ENCODE measurements at places on chromosomes 11 and 22.

DNA sequence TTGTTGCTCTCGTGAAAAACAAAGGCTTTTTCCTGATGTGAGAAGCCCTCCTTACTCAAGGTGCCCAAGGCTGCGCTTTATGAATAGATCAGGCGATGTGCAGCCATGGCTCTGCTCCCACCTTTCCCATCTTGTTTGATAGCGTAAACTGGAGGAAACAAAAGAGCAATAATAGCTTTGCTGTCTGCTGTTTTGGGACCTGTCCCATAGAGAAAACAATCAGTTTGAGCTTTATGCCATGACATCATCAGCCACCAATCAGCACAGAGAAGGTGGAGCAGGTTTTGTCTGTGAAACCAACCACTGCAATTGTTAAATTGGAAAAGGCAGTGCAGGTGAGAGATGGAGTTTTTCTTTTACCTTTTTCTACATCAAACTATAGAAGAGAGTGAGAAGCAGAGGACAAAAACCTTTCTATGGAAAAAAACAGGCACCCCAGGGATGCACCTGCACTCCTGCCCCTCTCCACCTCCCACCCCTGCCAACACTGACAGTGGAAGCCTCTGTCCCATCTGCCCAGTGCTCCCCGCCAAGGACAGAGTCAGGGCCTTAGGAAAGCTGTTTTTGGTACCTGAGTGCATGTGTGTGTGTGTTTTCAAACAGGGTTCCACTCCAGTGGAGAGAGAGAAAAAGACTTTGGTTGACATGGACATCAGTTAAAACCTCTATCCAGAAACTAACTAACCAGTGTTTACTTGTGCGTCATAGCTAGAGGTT, 80.7 kb downstream of the MICAL3 start:
- no peak for DNase-seq

DNA sequence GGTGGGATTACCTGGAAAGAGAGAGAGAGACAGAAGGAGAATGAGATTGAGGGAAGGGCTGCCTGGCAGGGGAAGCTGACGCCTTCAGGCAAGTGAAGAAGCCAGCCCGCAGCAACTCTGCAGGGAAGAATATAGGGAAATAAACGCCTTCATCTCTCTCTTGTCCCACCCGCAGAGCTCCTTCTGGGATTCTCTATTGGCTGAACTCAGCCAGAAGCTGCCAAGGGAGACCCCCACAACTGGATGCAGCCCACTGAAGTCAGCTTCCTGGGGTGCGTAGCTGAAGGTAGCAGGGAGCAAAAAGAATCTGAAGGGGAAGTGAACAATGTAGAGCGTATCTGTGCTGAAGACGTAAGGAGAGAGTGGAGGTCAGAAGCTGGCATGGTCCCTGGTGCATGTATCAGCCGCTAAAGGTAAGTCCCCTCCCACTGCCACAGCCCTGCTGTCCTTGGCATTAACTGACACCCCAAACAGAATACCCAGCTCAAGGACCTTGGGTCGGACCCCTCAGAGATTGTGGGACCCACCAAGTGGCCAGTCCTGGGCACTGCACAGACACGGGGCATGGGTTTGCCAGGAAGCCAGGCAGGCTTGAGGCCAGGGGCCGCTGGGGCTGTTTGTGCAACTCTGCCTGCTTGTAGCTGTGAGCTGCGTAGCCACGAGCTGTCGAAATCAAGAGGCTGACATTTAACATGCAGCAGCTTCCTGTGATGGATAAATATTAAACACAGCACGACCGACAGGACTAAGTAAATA, 469.9 kb downstream of the MN1 start:
- no peak for DNase-seq

GRCh38 chr11:4039011-4039410, 55.6 kb upstream of the RRM1 start:
- DNase-seq, result no peak

GRCh38 chr22:47681411-47682165, 919.1 kb downstream of the TBC1D22A start:
- no peak for DNase-seq

DNA sequence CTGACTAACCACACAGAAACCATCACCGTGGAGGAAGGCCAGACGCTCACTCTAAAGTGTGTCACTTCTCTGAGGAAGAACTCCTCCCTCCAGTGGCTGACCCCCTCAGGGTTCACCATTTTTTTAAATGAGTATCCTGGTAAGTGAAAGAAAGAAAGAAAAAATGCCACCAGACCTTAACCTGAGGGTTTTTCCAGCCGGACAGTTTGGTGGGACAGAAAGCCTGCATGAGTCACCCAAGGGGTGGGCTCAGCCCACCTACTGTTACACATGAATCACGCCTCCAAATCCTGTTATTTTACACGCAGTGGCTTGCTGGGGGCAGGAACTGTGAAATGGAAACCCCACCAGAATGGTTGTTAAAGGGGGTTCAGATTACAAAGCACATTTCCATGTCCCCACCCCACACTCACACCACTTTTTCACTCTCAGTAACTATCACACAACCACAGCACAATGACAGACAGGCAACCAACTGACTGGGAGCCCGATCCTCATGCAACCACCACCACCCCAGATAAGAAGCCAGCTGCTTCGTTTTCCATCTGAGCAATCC, 11.9 kb downstream of the CRTAM start:
- no peak for DNase-seq

DNA sequence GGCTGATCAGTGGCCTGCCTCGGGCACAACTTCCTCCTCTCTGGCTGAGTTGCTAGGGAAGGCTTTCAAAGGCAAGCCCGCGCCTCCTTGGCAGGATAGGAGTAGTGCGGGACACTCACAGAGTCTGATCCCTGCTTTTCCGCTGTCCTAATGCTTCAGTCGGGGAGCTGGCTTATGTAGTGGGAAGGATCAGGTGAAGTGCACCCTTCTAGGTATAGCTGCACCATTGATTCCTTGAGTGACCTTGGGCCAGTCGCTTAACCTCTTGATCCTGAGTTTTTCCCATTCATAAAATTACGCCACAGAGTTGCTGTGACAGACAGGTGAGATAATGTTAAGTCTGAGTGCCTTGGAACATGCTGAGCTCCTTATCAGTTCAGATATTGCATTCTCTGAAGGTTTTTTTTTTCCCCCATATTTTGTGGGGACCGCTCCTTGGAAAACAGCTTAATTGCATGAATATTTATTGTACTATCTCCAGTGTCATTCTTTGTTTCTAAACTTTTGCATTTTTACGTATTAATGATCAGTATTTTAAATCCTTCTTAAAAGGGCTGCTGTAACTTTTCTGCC, 961 bp downstream of the IPO7 start:
- no peak for DNase-seq

GRCh38 chr11:43833657-43834073, 47.0 kb upstream of the ALKBH3 start:
- no peak for DNase-seq

- no peak for DNase-seq
These were observed 6.7 kb downstream of the SMTN start for GRCh38 chr22:31087744-31088215.

- peak; percentile 45 for DNase-seq
These were observed 1.2 kb downstream of the TSPO start for GRCh38 chr22:43152357-43153071.

- no peak for DNase-seq
These were observed 668.9 kb downstream of the METTL15 start for GRCh38 chr11:28777126-28777525.

DNA sequence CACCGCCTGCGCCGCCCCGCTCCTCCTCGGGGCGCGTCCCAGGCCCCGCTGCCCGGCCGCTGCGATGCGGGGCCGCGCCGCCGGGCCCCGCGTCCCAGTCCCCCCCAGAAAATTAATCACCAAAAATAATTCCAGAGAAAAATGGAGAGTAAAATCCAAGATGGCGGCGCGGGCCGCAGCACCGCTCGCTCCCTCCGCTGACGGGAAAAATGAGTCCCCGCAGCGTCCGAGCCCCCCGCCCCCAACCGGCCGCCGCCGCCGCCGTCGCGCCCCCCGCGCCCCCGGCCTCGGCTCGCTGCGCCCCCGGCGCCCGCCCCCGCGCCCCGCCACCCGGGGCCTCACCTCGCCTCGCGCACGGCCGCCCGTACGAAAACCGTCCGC, at the start of gene KMT5B:
KMT5B (minus strand) TSS at position 162 of the 381 bp plus-strand sequence. CDS start 23,220 bp downstream, outside the sequence.
- DNase-seq, result peak; percentile 40

DNA sequence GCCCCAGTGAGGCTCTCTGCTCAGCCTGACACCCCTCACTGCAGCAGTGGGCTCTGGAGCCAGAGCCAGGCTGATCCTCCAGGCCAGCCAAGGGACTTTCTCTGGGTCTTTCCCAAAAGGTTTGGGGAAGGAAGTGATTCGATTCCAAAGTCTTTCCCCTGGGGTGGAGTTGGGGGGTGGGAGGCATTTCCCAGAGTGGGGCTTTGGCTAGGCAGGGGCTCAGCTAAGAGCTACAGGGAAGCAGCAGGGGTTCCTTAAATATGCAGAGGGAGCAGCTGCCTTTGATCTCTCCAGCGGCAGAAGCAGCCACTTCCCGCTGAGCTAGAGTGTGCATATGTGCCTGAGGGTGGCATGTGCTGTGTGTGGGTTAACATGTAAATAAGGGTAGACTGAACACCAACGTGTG, 192.9 kb downstream of the INSC start:
- DNase-seq, result no peak

GRCh38 chr11:6572215-6572614, 31.2 kb downstream of the RRP8 start:
- no peak for DNase-seq

DNA sequence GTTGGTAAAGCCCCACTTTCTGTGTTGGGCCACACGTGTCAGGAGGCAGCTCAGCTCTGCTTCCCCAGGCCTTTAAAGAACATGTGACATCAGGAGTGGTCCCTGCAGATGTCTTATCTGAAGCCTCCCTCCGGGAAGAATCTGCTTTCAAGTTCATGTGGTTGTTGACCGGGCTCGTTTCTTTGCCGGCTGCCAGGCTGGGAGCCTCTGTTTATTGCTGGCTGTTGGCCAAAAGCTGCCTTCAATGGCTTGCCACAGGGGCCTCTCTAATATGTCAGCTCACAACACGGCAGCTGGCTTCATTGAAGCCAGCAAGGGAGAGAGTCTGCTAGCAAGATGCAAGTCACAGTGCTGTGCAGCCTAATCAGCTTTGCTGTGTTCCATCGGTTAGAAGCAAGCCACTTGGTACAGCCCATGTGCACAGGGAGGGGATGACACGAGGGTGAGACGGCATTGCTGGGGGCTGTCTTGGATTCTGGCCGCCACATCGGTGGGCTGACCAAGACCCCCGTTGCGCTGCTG, 14.6 kb downstream of the MRGPRF start:
- no peak for DNase-seq

GRCh38 chr11:69981119-69981784, 96.9 kb upstream of the ANO1 start:
- no peak for DNase-seq

DNA sequence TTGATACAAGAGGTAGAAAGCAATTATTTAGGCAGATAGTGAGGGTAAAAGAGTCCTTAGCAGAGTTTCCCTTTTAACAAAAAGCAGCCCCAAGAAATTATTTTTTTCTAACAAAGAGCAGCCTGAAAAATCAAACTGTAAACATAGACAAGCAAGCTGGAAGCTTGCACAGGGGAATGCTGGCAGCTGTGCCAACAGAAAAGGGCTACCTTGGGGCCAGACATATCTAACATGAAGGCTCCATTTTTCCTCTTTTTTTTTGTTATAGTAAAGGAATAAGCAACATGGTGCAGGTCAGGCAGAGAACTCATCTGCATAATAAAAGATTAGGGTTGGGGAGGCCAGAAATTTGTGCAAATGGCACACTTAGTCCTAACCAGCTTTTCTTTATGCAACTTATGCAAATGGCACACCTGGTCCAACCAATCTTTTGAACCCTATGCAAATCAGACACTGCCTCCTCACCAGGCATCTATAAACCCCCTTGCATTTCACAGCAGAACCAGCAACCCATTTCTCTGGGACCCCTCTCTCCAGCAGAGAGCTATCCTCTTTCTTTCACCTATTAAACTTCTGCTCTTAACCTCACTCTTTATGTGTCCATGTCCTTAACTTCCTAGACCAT, 41.8 kb downstream of the PDGFD start:
- no peak for DNase-seq

- DNase-seq, result no peak
These were observed 402.1 kb downstream of the CNTN5 start for GRCh38 chr11:99422581-99423427.

DNA sequence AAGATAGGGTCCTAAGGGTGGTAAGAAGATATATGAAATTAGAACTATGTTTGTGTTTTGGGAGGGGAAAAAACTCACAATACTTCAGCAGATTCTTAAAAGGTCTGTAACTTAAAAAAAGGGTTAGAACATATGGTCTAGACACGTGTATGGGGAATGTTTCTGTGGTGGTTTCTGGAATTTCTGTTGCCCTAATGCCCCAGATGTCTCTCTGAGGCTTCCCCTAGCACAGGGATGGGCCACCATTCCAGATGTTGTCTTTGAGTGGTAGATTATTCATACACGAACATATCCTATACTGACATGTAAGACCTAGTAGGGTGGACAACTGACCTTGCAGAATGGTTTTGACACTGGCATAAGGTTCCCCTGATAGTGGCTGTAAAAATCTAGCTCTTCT, 26.2 kb downstream of the EHF start:
- DNase-seq, result no peak

DNA sequence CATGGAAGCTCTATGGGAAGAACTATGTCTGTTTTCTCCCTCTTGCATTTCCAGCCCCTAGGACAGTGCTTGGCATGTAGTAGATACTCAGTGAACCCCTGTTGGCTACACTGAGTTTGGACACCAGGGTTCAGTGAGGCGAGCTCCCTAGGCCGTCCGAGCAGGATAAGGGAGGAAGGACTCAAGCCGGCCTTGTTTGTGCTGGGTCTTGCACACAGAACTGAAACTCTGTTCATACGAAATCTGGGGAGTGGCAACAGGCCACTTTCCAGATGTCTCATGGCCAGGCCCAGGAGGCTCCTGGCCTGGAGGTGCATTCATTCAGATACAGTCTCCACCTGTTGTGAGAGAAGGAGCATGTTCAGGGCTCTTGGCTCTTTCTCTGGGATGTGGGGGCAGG, 23.6 kb upstream of the LMO1 start:
- DNase-seq, result no peak

DNA sequence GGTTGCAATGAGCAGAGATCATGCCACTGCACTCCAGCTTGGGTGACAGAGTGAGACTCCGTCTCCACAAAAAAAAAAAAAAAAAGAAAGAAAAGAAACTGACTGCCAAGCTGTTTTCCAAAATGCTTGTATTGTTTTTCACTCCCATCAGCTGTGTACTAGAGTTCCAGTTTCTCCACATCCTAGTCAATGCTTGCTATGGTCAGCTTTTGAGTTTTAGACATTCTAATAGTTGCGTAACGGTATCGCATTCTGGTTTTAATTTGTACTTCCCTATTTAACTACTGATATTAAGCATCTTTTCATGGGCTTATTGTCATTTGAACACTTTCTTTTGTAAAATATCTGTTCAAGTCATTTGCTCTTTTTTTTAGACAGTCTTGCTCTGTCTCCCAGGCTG, 55.7 kb downstream of the TSPAN18 start:
- no peak for DNase-seq

- no peak for DNase-seq
These were observed 16.1 kb upstream of the PPARA start for GRCh38 chr22:46134111-46134705.

GRCh38 chr11:15884141-15884540, 472.2 kb downstream of the SOX6 start:
- DNase-seq, result no peak

- no peak for DNase-seq
These were observed 10.0 kb downstream of the OR51L1 start for GRCh38 chr11:5004424-5005274.
